ENCODE measurements at places on chromosomes 6 and 20. TPM values are rescaled to one million over a fixed set of nuclear protein-coding genes. Genes with fewer than 3 reads are reported as not detected.

- DNase-seq: no peak
These were observed 8.1 kb upstream of the C20orf144 start for GRCh38 chr20:33653900-33654596.

DNA sequence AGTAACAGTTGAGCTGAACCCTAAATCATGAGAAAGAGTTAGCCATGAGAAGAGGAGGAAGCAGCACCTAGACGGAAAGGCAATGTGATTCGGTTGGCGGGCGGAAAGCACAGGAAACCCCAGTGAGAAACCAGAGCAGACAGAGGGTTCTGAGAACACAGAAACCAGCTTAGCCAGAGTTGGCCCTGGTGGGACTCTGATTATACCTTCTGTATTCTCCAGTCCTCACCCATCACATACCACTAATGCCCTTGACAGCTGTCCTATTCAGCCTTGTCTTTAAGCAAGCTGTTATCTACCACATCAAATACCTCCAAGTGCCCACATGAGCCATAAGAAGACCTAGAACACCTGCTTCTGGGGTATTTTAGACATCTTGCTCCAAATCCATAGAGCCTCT lies 58.9 kb upstream of the LRRC1 start:
- no peak for DNase-seq

DNA sequence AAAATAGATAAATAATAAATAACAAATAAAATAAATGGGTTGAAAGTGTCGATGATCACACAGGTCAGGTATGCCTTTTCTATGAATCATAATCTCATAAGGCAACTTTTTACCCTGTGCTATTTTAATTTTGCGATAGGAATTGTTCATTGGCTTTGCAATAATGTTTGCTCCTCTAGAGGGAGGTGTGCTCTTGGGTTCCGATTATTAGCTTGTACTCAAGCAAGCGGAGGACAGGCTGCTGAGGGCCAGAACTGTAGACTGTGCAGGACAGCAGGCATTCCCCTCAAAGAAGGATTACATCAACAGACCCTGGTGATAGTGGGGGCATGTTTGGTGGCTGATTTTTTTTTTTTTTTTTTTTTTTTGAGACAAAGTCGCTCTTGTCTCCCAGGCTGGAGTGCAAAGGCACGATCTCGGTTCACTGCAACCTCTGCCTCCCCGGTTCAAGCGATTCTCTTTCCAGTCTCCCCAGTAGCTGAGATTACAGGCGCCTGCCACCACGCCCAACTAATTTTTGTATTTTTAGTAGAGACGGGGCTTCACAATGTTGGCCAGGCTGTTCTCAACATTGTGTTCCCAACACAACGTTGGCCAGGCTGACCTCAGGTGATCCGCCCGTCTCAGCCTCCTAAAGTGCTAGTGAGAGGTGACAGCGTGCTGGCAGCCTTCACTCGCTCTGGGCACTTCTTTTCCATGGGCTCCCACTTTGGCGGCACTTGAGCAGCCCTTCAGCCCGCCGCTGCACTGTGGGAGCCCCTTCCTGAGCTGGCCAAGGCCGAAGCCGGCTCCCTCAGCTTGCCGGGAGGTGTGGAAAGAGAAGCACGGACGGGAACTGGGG lies 35.6 kb downstream of the RIOK1 start:
- peak; percentile 5 for DNase-seq

GRCh38 chr6:163952005-163952404 lies 537.5 kb downstream of the QKI start:
- DNase-seq: no peak

GRCh38 chr6:139029470-139030227 lies 1.1 kb downstream of the ABRACL start:
- DNase-seq: peak; percentile 21

GRCh38 chr20:61252601-61253263 lies 671 bp downstream of the CDH4 start:
- DNase-seq: no peak

GRCh38 chr6:106117579-106117978 lies 31.4 kb downstream of the PRDM1 start:
- no peak for DNase-seq

- no peak for DNase-seq
These were observed 252.1 kb downstream of the DOK5 start for GRCh38 chr20:54727490-54727889.

DNA sequence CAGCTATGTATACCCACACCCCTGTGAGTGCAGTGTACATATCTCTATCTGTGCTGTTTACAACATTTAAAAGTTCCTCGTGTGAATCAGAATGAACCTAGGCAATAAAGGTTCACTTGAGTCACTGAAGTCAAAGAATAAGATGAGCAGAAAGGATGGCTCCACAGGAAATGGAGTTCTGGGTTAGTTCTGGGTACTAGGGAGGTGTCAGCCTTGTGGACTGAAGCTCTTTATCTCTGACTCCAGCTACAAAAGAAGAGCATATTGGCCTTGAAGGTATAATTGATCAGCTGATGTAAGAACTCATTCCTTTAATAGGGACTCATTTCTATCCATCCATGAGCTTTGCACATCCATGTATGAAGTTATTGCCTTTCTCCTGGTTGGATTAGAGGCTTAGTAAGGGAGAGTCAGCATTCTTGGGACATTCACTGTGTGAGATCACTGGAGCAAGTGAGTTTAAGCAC lies 73.9 kb upstream of the BACH2 start:
- DNase-seq: no peak

DNA sequence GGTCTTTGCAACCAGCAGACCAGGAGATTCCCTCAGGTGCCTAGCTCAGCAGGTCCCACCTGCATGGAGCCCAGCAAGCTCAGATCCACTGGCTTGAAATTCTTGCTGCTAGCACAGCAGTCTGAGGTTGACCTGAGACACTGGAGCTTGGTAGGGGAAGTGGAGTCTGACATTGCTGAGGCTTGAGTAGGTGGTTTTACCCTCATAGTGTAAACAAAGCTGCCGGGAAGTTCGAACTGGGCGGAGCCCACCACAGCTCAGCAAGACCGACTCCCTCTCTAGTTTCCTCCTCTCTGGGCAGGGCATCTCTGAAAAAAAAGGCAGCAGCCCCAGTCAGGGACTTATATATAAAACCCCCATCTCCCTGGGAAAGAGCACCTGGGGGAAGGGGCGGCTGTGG lies 34.3 kb downstream of the PRSS35 start:
- DNase-seq: no peak

GRCh38 chr6:70404658-70405057 lies 8.7 kb upstream of the FAM135A start:
- no peak for DNase-seq

GRCh38 chr6:42818416-42818815 lies 36.6 kb downstream of the BICRAL start:
- DNase-seq: no peak

DNA sequence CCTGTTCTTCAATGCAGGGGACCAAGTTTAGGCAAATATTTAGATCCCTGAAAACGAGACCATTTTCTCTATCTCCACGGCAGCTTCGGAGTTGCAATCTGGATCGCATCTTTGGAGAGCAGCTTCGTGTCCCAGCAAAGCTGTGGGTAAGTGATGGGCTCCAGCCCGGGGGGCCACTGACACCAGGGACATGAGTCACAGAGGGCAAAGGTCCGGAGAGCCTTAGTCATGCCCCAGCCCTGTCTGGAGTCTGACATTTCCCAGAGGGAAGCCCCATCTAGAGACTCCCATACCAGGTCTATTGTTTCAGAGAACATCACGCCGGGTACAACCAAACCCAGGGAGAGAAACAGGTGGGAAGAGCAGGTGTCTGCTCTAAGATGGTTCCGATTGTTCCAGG lies 95.9 kb downstream of the NFATC2 start:
- DNase-seq: no peak

DNA sequence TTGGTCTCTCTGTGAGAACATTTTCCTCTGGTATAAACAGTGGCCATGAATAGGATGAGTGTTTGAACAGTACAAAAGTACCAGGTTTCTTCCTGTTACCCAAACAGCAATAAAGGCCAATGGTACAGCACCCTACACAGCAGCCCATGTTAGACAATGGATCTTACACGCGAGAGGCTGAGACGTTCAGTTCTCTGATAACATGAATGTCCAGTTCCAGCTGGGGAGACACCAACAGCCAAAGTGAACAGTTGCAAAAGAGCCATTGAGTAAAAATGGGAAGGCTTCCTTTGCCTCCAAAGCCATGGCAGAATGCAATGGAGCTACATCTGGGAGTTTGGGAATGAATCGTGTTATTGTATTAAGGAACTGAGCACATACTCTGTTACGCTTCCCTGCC lies 246.8 kb upstream of the SGK1 start:
- no peak for DNase-seq

GRCh38 chr20:33059741-33060390 lies 6.2 kb downstream of the BPIFB3 start:
- DNase-seq: no peak

GRCh38 chr6:92806254-92806653 lies 613.1 kb downstream of the EPHA7 start:
- DNase-seq: no peak

- no peak for DNase-seq
These were observed 156.4 kb upstream of the PDE10A start for GRCh38 chr6:165819394-165819793.

DNA sequence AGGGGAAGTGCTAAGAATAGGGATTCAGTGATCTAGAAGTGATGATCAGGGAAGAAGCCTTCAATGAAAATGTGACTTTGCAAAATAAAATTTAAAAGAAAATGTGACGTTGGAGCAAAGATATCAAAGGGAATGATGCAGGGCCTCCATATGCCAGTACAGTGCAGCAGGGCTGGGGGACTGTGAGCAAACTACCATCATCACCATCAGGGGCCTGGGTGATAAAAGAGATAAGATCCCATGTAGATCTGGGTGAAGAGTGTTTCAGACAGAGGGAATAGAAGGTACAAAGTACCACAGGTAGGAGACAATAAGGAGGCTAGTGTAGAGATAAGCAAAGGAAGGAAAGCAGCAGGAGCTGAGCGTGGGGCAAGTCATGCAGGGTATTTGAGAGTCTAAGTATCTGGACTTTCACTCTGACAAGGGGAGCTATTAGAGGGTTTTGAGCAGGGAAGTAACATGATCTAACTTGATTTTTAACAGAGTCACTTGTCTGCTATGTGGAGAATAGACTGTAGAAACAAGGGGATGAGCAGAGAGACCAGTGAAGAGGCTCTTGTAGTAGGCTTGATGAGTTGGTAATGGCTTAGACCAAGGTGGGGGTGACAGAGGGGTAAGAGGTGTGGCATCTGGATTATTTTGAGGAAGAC lies 295.6 kb downstream of the ZFAND3 start:
- no peak for DNase-seq

DNA sequence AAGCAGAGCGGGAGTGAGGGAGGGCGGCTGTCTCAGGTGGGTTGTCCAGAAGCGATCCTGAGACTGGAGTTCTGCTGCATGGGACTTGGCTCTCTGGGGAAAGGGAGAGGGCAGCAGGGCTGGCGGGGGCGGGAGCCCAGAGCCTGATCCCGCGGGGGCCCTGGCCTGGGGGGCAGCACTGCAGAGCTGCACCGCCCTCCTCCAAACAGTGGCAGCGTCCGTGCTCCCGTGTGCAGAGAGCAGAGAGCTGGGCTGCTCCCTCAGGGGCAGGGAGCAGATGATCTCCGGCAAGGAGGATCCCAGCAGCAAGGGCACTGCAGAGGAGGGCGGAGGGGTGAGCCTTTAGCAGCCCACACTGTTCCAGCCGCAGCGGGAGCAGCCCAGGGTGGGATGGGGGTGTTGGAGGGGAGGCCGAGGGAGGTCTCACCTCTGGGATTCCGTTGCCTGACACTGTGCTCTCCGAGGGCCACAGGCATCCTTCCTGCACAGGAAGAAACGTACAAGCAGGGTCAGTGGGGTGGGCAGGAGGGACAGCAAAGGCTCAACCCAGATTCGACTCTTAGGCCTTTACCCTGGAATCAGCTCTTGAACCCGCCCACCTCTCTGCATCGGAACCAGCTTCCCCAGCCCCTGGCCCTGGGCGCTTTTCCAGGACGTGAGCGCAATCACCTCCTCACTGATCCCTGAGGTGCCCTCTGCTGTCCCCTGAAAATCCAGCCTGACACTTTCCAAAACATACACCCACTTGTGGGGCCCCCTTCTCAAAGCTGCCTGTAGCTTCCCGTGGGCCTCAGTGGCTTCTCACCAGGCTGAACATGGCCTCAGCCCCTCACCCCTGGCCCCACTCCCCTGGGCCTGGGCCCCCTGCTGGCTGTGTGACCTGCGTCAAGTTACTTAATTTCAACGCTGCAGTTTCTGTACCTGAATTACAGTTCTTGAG lies 32.6 kb upstream of the ZBP1 start:
- peak; percentile 37 for DNase-seq

The ZC2HC1B gene
- not detected for total RNA-seq

The FNDC11 gene
- total RNA-seq: 2.1 TPM

The SLC12A5 gene
- 11.0 TPM for total RNA-seq

The GPR63 gene
- 1.6 TPM for total RNA-seq

The FAM184A gene
- not detected for total RNA-seq

The NMBR gene
- not detected for total RNA-seq

Data from OCI-LY7 (cell line).